DMS 273 treated with DMSO at 0.1 percent for 48 hours (cell line): ENCODE measurements at places on chromosomes 3 and 15.

DNA sequence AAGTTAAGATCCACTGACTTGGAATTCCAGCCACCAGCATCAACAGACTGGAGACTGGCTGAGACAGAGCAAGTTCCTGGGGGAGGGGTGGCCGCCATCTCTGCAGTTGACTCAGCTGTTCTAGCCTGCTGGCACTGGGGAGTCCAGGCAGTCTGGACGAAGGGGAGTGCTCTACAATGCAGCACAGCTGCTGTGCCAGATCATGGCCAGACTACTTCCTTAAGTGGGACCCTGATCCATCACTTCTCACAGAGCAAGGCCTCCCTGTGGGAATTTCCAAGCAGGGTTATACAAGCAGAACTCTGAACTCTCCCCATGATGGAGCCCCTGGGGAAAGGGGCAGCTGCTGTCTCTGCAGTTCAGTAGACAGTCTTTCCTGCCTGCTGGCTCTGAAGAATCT, 35.2 kb downstream of the PYGO1 start:
- peak; percentile 49 for DNase-seq

- DNase-seq: no peak
Observed at GRCh38 chr3:25520926-25521559, 93.0 kb downstream of the RARB start.

- no peak for DNase-seq
Observed at GRCh38 chr3:39188271-39189149, 3.9 kb downstream of the XIRP1 start.

GRCh38 chr15:94682171-94682570, 450.8 kb downstream of the MCTP2 start:
- DNase-seq: no peak
